ENCODE measurements at places on chromosomes 3 and 15. TPM values are rescaled to one million over a fixed set of nuclear protein-coding genes. Genes with fewer than 3 reads are reported as not detected.

CCR3 gene
- total RNA-seq, result not detected

DNA sequence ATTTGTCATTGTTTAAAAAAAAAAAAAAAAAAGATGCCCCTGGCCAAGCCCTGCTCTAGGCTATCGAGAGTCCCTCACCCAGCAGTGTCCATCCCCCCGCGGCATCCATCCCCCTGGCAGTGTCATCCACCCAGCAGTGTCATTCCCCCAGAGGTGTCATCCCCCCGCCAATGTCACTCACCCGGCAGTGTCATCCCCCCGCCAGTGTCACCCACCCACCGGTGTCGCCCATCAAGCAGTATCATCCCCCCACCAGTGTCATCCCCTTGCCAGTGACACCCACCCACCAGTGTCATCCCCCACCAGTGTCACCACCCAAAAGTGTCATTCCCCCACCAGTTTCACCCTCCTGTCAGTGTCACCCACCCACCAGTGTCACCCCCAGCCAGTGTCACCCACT is 99.3 kb upstream of the PRR20G start:
- no peak for DNase-seq

DNA sequence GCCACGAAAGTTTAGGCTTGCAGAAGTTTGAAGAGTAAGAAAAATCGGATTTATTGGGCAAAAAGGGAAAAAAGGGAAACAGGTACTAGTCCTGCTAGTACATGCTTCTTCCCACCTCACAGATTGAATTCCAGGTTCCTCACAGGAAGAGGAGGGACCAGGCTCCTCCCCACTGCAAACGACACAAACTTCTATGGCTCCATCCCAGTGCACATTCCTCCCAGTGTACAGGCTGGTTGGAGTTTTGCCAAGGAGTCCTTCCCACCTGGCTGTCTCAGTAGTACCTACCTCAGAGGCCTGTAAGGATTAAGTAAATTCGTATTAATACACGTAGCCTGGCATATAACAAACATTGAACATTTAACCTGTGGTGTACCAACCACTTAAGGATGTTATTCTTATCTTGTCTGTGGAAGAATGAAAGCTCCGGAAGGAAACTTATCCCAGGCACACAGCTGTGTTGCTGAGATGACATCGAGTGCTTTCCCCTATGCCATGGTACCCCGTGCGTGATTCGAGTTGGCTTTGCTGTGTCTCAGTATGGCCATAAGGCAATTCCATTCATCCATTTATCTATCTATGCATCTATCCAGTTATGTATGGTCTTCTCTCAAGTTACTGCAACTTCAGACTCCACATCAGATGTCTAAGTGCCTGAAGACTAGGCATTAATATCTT is 294.3 kb downstream of the LRTM1 start:
- no peak for DNase-seq

DNA sequence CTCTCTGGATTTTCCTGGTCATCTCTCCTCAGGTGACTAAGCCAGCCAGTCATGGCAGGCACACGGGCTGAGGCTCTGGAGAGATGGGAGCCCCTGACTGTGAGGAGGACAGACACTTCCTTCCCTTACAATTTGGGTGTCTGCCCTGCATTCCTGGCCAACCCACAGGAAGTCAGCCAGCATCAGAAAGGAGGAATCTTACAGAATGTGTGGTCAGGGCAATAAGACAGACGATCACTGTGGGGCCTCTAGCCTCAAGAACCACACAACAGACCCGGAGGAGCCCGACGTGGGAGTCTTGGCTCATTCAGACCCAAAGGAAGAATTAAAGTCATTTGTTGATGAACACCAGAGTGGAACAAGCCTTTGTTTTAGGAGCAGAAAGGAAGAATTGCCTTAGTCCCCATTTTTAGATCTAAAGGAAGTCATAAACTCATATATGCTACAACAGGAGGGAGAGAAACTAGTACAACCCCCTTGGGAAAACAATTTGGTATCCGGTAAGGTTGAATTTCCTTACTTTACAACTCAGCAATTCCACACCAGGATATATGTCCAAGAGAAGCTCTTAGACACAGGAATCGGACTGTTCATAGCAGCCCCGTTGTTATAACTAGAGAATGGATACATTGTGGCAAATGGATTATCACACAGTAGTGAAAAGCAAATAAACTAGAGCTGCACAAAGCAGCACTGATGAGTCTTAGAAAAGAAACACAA is 62.2 kb downstream of the ABTB1 start:
- peak; percentile 92 for DNase-seq

DNA sequence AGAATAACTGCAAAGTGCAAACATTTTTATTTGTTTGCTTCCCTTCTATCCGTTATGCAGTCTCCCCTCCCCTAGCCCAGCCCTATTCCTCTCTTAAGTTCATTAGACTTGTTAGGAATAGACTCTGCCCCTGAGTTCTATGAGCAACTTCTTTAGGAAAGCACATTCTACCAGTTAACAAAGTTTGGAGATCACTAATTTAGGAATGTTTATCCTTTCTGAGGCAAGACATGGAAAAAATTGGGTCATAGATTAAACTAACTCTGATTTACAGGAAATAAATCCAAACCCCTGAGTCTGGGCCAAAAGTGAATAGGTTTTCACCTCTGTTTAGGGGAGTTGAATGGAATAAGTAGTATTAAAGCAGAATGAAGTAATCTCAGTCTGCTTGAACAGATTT is 34.4 kb downstream of the C3orf80 start:
- DNase-seq, result no peak

- no peak for DNase-seq
These were observed 2.8 kb upstream of the ILDR1 start for GRCh38 chr3:122024800-122025199.

GRCh38 chr15:70180186-70180875 is 82.6 kb upstream of the TLE3 start:
- DNase-seq, result no peak

CNTN6 gene
- 0.97 TPM for total RNA-seq

DNA sequence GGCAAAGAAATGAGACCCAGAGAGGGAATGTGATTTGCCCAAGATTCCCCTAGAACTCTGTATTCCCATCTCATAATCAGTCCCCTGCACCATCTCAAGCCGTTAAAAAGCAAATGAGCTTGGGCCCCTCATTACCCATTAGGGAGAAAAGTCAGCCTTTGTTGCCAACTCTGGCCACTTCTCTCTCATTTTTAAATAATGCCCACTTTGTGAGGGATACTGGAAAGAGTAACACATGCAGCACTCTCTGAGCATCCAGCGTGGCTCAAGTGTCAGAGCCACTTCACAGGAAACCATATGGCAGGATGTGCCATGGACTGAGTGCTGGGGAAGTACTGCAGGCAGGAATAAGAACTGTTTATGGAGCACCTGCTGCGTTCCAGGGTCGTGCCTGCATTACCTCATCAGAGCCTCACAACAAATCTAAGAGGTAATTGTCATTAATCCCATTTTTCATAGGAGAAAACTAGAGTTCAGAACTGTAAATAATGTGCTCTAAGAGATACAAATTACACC is 49.8 kb upstream of the SLC6A1 start:
- no peak for DNase-seq

- DNase-seq, result no peak
These were observed 206.8 kb upstream of the TPRG1 start for GRCh38 chr3:188964957-188965356.

DNA sequence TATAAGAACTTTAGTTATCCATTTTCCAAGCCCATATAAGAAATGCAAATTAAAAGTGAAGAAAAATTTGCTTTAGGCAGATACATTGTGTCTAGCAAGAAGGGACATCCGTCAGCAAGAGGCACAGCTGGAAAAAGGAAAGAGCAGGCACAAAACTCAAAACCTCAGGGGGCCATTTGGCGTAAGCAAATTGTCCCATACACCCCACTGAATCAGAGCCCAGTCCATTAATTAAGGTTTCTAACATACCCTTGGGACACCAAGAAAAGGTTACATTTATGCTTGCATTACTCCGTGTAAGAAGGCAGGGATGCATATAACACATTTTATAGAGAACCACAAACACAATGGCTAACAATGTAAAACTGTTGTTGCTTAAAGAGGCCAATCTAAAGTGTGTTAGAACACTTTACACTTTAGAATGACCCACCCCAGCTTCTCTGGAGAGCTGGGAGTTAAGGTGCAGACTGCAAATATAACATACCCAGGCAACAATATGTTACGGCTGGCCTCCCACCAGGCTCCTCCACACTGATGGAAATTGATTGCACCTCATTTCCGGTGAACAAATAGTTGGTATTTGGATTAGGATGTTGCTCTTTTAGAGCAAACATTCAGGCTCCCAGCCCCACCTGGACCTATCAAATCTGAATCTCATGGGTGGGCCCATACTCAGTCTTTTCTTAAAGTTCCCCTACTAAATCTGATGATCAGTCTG is 23.2 kb downstream of the SEMA5B start:
- no peak for DNase-seq

GRCh38 chr3:169999433-169999832 is 32.8 kb downstream of the SEC62 start:
- no peak for DNase-seq

DNA sequence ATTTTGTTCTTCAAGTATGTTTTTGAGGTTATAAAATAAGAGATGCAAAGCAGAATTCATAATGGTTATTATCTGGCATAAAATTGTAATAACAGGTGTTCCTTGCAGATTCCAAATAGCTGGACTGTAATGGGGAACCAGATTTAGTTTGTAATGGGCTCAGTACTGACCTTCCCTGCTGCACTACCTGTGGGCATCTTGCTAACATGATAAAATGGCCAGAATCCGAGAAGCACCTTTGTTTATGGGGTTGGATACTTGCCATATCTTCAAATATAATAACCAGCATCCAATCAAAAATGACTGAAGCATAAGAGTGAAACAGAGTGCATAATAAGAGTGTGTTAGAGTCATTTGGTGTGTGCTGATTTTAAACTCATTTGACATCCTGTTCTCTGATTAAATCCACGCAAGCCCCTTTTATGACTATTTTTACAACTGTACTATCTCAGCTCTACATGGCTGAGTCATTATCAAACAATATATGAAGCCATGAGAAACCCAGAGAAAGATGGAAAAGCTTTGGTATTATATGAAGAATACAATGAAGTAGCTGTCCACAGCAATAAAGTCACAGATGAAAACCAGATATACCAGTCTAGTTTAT is 292.4 kb downstream of the CNTN4 start:
- DNase-seq, result no peak

ANAPC13 gene
- 57.0 TPM for total RNA-seq

POC1A gene
- 5.6 TPM for total RNA-seq

DNA sequence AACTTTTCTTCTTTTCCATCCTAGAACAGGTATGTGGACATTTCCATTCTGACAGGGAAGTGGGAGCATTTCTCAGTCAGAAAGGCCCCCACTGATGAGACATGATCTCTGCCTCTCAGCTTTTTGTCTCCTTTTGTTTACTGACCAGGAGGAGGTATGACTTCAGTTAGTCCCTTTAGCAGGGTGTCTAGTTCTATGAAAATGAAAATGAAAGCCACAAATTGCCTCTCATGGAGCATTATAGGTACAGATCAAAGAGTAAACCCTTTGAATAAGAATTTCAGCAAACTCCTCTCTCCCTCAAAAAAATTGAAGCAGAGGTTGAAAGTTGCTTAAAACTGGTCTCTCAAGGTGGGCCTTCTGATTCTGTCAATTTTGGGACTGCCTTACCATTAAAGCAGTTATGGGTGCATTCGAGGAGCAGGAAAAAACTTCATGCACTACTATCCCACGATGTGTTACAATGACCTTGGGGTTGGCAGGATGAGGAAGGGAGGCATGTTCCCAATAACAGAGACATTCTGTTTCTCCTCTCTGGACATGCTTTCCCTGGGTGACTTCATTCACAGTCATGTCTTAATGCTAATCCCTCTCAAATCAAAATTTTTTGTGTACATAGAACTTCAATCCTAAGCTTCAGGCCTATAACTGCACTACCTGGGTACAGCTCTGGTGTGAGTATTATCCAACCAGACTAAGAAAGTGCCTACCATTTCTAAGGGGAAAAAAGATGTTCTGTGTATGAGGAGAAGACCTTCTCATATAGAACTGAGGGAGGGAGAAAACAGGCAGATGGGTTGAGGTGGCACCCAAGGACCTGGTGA is 50.6 kb upstream of the TBC1D23 start:
- peak; percentile 57 for DNase-seq

SKOR1 gene
- total RNA-seq, result not detected

GRCh38 chr3:49652903-49653415 is 21.2 kb upstream of the APEH start:
- DNase-seq, result no peak

MUSTN1 gene
- total RNA-seq, result not detected

Measured in fibroblast of villous mesenchyme (primary cell).